ENCODE measurements at places on chromosomes 1 and 21. TPM values are rescaled to one million over a fixed set of nuclear protein-coding genes. Genes with fewer than 3 reads are reported as not detected.

DNA sequence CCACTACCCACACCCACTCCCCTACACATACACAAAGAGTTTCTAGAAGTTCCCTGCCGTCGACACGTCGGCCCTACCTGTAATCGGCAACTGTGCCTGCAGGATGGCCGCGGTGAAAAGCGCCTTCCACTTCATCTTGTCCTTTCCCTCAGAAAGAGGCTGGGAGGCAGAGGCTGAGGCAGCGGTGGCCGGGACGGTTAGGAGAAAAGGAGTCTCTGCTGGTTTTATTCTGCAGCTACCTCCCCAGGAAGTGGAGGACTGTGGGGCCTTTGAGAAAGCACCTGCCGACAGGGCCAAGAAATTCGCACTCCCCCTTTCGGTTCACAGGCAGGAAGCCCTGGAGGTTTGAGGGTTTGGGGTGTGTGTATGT lies at the start of gene CD247:
Gene CD247 (minus strand): TSS at position 199 of the 370 bp plus-strand sequence. CDS start 64 bp downstream, at position 135.
- DNase-seq: no peak

GRCh38 chr1:97647776-97648175 lies 273.1 kb downstream of the DPYD start:
- DNase-seq: no peak

- no peak for DNase-seq
Measured at GRCh38 chr1:178650934-178651511, 74.0 kb upstream of the RALGPS2 start.

DNA sequence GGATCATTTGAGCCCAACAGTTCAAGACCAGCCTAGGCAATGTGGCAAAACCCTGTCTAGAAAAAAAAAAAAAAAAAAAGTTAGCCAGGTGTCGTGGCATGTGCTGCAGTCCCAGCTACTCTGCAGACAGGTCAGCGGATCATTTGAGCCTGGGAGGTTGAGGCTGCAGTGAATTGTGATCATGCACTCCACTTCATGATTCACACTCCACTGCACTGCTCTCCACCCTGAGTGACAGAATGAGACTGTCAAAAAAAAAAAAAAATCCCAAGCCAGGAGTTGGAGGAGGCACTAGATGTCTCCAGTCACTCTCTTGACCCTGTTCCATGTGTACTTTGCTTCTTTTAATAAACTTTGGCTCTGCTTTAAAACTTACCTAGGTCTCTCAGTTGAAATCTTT lies 51.0 kb upstream of the OLFM3 start:
- no peak for DNase-seq

DNA sequence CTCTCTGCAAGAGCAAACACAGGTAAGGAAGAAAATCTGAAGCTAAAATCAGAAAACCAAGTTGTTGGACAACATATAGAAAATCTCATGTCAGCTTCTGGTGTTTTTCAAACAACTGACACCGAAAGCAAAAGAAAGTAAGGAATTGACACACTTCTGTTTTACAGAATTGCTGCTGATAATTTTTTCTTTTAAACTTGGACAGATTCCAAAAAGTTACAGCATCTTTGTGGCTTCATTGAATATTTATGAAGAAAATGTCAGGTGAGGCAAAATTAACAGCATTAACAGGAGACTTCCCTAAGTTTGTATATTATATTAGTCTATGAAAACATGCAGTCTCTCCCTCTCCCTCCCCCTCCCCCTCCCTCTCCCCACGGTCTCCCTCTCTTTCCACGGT lies 14.9 kb upstream of the CTSS start:
- no peak for DNase-seq

- DNase-seq: no peak
Measured at GRCh38 chr1:85617633-85618100, 37.1 kb downstream of the CCN1 start.

DNA sequence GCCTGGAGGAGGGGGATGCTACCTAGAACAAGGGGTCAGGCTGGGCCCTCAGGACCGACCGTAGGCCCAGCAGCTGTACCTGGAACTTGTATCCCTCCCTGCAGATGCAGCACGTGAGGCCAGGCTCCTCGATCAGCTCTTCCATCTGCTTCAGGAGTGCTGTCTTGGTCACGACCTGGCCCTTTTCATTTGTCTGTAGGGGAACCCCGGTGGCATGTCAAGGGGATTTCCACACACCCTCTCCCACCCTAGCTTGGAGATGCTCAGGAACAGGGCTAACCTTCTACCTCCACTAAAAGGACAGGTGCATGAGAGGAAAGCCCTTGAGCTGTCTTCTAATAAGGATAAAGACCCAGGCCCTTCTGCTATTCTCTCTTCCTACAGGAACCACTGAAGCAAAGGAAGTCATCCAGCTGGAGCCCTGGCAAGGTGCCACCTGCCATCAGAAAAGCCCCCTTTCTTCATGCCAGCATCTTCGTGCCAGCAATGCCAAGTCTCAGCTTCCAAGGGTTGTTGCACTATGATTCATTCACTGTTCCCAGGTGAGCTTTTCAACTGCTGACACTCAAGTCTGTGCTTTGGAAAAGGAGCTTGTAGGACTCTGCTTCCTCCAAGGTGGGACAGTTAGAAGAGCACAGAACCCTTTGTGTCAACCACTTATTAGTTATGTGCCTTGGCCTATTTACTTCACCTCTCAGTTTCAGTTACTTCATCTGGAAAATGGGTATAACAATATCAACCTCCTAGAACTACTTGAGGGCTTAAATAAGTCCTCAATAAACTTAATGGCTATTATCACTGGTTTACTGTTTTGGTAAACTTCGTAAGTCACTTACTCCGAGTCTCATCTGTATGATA lies 122.1 kb downstream of the UBR4 start:
- DNase-seq: no peak

- DNase-seq: no peak
Measured at GRCh38 chr21:15904389-15904788, 174.6 kb downstream of the USP25 start.

GRCh38 chr1:76864383-76864782 lies 2.9 kb upstream of the ST6GALNAC5 start:
- no peak for DNase-seq

DNA sequence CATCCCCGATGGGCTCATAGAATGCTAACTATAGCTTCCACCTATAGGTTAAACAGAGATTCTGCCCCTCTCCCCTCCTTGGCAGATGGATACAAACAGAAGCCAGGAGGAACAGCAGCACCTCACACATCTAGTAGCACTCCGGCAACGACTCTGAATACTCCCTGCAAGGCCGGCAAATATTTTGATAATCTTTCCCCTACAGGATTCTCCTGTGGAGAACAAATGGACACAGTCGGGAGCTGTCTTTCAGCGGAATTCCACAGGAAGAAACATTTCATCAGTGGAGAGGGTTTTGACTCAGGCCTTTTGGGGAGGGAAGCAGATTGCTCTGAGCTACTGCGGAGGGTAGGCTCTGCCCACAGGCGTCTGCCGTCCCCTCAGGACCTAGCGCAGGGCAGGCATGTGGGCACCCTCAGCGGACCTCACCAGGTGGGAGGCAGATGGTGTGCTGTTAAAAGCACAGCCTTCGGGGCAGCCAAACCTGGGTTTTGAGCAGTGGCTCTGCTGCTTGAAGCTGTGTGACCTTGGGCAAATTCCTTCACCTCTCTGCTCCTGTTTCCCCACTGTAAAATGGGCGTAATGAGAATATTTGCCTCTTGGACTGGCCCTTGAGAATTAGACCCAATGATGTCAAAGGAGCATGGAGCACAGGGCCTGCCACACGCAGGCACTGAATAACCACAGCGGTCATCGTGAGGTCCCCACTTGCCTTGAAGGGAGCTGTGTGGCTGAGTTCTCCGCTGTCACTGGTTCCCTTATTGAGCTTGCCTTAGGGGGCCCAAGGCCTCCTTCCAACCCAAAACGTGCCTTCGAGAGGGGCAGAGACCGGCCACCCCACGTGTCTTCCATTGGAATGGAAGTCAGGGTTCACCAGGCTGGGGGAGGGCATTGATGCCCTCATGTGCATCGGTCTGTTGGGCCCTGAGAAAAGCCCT lies 19.2 kb upstream of the BCAR3 start:
- no peak for DNase-seq

GRCh38 chr1:104621221-104621620 lies 871.5 kb downstream of the AMY1C start:
- no peak for DNase-seq

GRCh38 chr1:112322018-112322417 lies 74.0 kb upstream of the CTTNBP2NL start:
- no peak for DNase-seq

GRCh38 chr1:1966071-1966740 lies 37.4 kb downstream of the CFAP74 start:
- no peak for DNase-seq

DNA sequence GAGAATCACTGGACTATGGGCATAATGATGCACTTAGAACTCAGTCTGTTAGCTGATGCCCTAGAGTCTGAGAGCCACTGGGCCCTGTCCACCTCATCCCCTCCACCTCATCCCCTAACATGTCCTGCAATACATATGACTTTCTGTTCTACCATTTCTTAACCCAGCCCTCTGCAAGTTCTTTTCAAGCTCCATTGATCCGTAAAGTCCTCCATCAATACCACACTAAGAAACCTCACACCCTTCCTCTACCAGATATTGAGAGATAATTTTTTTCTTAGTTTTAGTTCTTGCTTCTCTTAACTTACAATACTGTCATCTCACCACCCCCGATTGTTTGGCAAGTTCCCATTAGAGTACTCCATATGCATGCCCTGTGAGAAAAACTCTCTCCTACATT lies 22.1 kb downstream of the FCRL4 start:
- DNase-seq: no peak

- no peak for DNase-seq
Measured at GRCh38 chr1:184956999-184957700, 17.2 kb downstream of the NIBAN1 start.

DNA sequence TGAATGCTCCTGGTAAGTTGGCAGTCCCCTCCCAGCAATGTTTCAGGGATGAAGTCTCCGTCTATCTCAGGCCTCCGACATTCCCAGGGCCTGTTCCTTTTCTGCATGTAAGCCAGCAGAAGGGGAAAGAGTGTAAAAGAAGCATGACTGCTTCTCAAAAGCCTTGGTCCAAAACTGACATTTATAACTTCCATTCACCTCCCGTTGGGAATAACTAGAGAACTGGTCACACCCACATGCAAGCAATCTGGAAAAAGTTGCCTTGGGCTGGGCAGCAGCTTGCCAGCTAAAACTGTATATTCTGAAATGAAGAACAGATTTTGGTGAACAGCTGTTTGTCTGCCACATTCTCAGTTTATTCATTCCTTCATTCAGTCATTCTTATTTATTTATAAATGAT lies 24.2 kb upstream of the NPL start:
- no peak for DNase-seq

- no peak for DNase-seq
Measured at GRCh38 chr1:180194546-180195207, 35.4 kb upstream of the LHX4 start.

GRCh38 chr1:116948046-116948445 lies 38.3 kb downstream of the PTGFRN start:
- no peak for DNase-seq

DNA sequence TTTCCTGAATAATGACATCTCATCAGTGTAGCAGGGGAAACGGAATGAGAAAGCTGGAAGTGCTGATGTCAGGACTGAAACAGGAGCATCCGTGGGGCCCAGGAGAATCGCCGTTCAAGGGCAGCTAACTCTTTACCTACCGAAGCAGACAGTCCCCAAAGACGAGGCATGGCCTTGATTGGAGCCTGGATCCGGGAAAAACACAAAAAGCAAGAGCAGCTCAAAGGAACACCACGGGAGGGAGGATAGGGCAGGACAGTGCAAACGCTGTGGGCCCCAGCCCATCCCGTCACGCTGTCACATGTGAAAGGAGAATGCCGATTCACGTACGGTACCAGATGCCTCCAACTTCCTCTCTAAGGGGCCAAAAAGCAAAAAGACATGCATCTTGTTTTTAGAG lies 34.9 kb downstream of the WNT9A start:
- no peak for DNase-seq

GRCh38 chr1:232925421-232926220 lies 24.8 kb upstream of the NTPCR start:
- DNase-seq: no peak

- no peak for DNase-seq
Measured at GRCh38 chr1:87327376-87328271, 1.1 kb upstream of the LMO4 start.

GRCh38 chr1:222068937-222069336 lies 327.0 kb upstream of the DUSP10 start:
- DNase-seq: no peak

- no peak for DNase-seq
Measured at GRCh38 chr1:26862781-26863684, at the start of gene SFN. TSS of gene SFN (plus strand) at chr1:26863149. CDS start at chr1:26863213, 64 bp downstream.

DNA sequence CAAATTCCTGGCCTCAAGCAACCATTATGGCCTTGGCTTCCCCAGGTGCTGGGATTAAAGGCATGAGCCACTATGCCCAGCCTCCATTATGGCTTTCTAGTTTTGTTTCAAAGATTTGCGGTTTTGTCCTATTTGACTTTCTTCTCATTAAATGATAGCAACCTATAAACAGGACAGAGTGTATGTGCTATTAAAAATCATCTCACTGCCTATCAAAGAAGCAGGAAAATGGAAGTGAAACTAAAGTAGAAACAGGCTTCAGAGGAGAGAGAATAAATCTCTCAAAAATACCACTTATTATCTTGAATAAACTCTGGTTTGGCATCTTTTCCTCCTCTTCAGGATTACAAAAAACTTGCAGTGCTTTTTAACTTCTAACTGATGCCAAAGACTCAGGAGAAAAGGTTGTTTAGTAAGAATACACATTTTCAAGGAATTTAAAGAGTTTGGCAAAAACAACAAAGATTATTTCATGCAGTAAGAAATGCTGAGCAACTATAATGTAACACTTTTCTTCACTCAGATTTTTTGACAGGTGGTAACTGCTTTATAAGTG lies 28.7 kb downstream of the ACBD3 start:
- peak; percentile 23 for DNase-seq

Gene NR0B2
- not detected for polyA plus RNA-seq

Gene CRP
- not detected for polyA plus RNA-seq

Gene E2F2
- polyA plus RNA-seq: 0.06 TPM

Gene BACE2
- 124 TPM for polyA plus RNA-seq

Gene NAV1
- 0.15 TPM for polyA plus RNA-seq

Gene ERVH48-1
- not detected for polyA plus RNA-seq

Gene SKI
- polyA plus RNA-seq: 0.52 TPM

Gene GABRD
- not detected for polyA plus RNA-seq

Gene CDC14A
- polyA plus RNA-seq: 15.9 TPM

Gene BARHL2
- polyA plus RNA-seq: not detected

Measured in naive B cell (primary cell).